IMR-90 (cell line): ENCODE measurements at places on chromosomes 3 and 15.
A peak's percentile ranks its signal among the peaks of the same experiment; 100 is the strongest.

GRCh38 chr15:29130476-29130875 is 139.1 kb downstream of the NSMCE3 start:
- peaks cover 36% of the 10 kb centered on the region for H3K27me3 ChIP-seq
- no peaks in the 10 kb centered on the region for H3K36me3 ChIP-seq
- H3K4me3 ChIP-seq, result no peak overlapping the region
- no peak for DNase-seq

GRCh38 chr15:86854176-86854575 is 774.5 kb downstream of the AGBL1 start:
- no peaks in the 10 kb centered on the region for H3K36me3 ChIP-seq
- no peak overlapping the region for H3K4me3 ChIP-seq
- DNase-seq, result no peak
- no peaks in the 10 kb centered on the region for H3K4me1 ChIP-seq
- no peaks in the 10 kb centered on the region for H3K27me3 ChIP-seq

GRCh38 chr3:189641776-189642175 is 10.6 kb downstream of the TP63 start:
- H3K4me3 ChIP-seq, result no peak overlapping the region
- H3K36me3 ChIP-seq, result no peaks in the 10 kb centered on the region
- H3K27ac ChIP-seq, result no peak overlapping the region
- peaks cover 1% of the 10 kb centered on the region; the same call in 1 of the 2 replicates for H3K27me3 ChIP-seq
- no peaks in the 10 kb centered on the region for H3K4me1 ChIP-seq

DNA sequence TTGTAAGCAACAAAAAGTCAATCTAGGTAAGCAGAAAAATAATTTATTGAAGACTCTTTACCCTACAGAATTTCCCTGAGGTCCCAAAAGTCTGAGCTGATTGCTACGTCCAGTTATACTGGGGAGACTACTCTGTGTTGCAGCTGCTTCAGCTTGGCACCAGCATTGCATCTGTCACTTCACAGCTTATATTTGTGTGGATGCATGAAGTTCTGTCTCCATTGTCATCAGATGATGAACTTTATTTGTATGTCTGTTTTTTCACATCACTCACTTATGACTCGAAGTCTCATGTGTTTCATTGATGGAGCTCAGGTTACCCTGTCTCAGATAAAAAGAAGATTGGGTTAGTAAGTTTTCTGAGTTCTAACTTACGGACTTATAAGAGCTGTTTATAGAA is 75.3 kb upstream of the LRRFIP2 start:
- no peaks in the 10 kb centered on the region for H3K27me3 ChIP-seq
- H3K4me1 ChIP-seq, result peaks cover 17% of the 10 kb centered on the region
- H3K27ac ChIP-seq, result no peak overlapping the region
- no peak overlapping the region for H3K4me3 ChIP-seq
- DNase-seq, result peak; percentile 13

DNA sequence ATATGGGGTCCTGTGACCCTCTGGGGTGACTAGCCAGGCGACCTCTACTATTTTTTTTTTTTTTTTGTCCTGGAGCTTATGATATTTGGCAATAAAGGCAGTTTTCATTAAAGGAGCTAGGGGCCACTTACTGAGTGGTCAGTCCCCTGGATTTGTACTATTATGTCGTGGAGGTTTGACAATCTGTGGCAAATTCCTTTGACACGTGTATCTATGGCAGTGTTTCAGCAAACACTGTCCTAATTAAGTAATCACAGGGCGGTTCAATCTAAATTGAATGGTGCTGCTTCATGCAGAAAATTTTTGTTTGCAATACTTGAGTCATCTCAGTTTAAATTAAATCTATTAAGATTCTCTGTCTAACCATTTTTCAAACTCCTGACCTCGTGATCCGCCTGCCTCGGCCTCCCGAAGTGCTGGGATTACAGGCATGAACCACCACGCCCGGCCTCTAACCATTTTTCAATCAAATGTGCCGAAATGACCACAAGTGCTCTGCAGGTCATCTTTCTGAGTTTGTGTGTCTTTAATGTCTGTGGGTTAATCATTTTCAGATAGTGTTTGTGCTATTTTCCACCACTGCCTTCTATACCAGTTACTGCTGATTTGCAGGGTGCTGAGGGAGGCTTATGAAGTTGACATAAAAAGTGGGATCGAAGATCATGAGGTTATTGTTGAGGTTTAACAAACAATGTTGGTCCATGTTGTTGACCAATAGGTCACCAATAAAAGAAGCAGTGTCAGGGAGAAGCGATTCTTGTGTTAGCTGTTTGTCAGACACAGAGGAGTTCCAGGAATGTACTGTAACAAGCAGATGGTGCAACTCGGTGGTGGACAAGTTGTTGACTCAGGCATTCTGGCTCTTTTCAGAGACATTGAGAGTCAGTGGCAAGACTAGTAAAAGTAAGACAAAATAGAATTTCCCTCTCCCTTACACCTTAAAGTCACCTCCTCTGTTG is 18.6 kb upstream of the SLC2A2 start:
- H3K4me1 ChIP-seq, result peaks cover 3% of the 10 kb centered on the region; the same call in 1 of the 2 replicates
- H3K27ac ChIP-seq, result no peak overlapping the region
- H3K36me3 ChIP-seq, result no peaks in the 10 kb centered on the region
- no peaks in the 10 kb centered on the region for H3K27me3 ChIP-seq
- no peak overlapping the region for H3K4me3 ChIP-seq
- peak; percentile 80 for DNase-seq

DNA sequence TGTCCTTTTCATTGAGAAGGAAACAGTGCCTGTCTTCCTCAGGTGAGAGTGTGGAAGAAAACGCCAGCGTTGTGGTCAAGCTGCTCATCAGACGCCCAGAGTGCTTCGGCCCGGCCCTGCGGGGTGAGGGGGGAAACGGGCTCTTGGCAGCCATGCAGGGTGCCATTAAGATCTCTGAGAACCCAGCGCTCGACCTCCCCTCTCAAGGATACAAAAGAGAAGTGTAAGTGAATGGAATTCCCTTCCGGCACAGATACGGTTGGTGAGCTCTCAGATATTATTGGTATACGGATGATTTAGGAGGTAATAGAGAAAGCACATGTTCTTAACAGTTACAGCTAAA is 245.7 kb upstream of the CHRM5 start:
- H3K36me3 ChIP-seq, result no peaks in the 10 kb centered on the region
- no peaks in the 10 kb centered on the region; the same call in 1 of the 2 replicates for H3K27me3 ChIP-seq
- no peak overlapping the region for H3K27ac ChIP-seq

DNA sequence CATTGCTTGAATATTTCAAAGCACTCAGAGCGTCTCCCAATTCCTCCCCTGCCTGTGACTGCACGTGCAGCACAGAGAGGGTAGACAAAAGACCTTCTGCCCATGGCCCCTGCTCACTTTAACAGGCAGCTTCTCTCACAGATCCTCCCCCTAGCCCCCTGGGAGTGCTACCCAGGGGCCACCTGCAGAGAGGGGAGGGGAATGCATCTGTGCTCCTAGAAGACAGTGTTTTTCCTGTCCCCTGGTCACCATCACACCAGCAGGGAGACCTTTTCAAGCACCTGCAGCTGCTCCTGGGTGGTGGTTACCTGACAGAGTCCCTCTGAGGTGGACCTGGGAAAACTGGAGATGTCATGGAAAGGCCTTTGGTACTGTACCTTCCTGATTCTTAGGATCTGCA is 56.7 kb upstream of the PRR23C start:
- no peaks in the 10 kb centered on the region for H3K4me1 ChIP-seq
- H3K27ac ChIP-seq, result no peak overlapping the region
- no peaks in the 10 kb centered on the region for H3K36me3 ChIP-seq
- no peak for DNase-seq
- H3K4me3 ChIP-seq, result no peak overlapping the region
- H3K27me3 ChIP-seq, result peaks cover 16% of the 10 kb centered on the region

- H3K27ac ChIP-seq, result no peak overlapping the region
- H3K4me3 ChIP-seq, result no peak overlapping the region
- peak; percentile 34 for DNase-seq
- no peaks in the 10 kb centered on the region for H3K36me3 ChIP-seq
These were observed 64.8 kb upstream of the PCSK6 start for GRCh38 chr15:101554115-101554915.

- no peak overlapping the region for H3K4me3 ChIP-seq
- H3K27ac ChIP-seq, result no peak overlapping the region
- no peaks in the 10 kb centered on the region for H3K4me1 ChIP-seq
- no peaks in the 10 kb centered on the region for H3K36me3 ChIP-seq
- DNase-seq, result no peak
These were observed 9.9 kb upstream of the ARIH1 start for GRCh38 chr15:72464251-72464650.

DNA sequence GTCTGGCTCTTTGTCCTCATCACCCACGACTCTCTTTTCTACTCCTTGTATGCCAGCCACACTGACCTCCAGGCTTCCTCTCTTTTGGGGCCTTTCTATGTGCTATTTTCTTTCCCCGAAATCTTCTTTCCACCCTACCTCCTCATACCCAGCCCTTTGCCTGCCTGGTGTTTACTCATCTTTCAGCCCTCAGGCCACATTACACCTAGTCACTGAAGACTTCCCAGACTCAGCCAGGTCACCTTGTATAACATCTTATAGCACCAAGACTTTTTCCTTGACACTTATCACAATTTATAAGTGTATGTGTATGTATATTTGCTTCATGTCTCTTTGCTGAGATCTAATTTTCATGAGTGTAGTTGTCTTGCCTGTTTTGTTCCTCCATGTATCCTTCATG is 396.4 kb downstream of the NLGN1 start:
- no peaks in the 10 kb centered on the region for H3K27me3 ChIP-seq
- no peak overlapping the region for H3K27ac ChIP-seq
- H3K4me3 ChIP-seq, result no peak overlapping the region
- H3K36me3 ChIP-seq, result no peaks in the 10 kb centered on the region
- H3K4me1 ChIP-seq, result no peaks in the 10 kb centered on the region

GRCh38 chr3:4670352-4670751 is 177.2 kb downstream of the ITPR1 start:
- H3K27me3 ChIP-seq, result no peaks in the 10 kb centered on the region
- peaks cover 7% of the 10 kb centered on the region for H3K36me3 ChIP-seq
- H3K27ac ChIP-seq, result no peak overlapping the region
- H3K4me3 ChIP-seq, result no peak overlapping the region
- no peak for DNase-seq
- no peaks in the 10 kb centered on the region for H3K4me1 ChIP-seq

GRCh38 chr15:48414015-48414414 is 82.8 kb downstream of the DUT start:
- peaks cover 5% of the 10 kb centered on the region for H3K4me1 ChIP-seq
- H3K4me3 ChIP-seq, result no peak overlapping the region
- H3K27me3 ChIP-seq, result no peaks in the 10 kb centered on the region
- H3K27ac ChIP-seq, result peak overlapping the region; percentile 14; the same call in 1 of the 2 replicates
- H3K36me3 ChIP-seq, result peaks cover 46% of the 10 kb centered on the region

DNA sequence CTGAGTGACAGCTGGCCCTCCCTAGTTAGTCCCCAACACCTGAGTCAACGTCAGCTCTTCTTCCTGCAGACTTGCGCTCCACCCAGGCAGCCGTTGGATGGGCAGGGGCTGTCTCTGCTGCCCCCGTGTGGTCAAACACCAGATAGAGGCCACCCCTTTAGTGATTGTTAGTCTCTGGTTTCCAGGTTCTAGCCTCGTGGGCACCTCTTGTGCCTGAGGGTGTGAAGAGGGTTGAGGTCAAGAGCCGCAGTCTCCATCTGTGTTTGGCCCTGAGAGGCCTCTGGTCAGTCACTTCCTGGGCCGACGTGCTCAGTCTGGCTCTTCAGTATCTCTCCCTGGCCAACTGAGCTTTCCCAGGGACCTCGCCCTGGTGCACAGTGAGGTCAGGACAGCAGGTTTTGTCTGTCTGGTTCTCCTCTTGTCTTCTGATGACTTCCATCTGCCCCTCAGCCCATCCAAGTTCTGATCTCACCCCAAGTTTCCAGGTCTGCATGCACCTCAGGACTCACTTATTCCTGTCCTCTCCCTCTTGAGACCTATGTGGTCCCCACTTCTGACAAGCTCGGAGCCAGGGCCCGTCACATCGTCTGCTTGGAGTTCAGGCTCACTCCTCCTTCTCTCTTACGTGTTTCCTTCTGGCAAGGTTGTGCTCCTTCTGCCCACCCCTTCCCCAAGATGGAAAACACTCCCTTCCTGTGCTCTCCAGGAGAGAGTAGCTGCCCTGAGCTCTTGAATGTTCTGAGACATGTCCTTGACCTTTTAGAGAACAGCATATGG is 20.9 kb downstream of the CD276 start:
- peak; percentile 28 for DNase-seq
- no peaks in the 10 kb centered on the region for H3K4me1 ChIP-seq
- no peak overlapping the region for H3K4me3 ChIP-seq
- H3K27me3 ChIP-seq, result no peaks in the 10 kb centered on the region

DNA sequence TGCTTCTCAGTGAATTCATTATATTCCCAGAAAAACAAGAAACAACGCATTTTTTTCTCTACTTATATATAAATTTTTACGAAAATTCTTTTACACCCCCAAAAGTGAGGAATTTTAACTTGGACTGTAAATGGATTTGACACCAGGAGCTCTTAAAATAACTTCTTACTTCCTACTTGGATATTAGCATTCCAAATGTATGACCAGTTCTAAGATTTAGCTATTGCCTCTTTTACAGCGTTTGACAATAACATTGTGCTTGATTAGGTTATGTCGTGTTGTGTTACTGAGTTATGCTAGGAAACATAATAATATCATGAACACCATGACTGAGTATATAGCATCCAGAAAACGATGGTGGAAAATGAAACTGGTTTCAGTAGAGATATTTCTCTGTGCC is 177.0 kb downstream of the CNTN6 start:
- no peaks in the 10 kb centered on the region for H3K27me3 ChIP-seq
- no peaks in the 10 kb centered on the region for H3K36me3 ChIP-seq
- no peak overlapping the region for H3K4me3 ChIP-seq
- no peak overlapping the region for H3K27ac ChIP-seq

DNA sequence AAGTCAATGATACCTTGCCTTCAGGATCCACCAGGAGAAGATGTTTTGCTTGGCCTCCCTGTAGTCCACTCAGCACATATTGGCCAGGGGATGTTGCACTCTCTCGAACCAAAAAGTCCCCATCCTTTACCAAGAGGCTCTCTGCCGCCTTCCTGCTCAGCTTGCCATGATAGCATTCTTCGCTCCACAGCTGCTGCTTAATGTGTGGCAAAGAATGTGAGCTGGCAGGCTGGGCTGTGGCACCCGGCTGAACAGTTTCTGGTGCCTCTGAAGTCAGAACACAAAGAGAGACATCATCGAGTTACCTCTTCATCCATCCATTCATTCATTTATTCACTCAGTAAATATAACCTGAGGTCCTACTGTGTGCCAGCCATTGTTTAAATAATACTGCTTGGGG is 23.9 kb upstream of the CEP152 start:
- H3K4me1 ChIP-seq, result no peaks in the 10 kb centered on the region
- peaks cover 4% of the 10 kb centered on the region for H3K36me3 ChIP-seq
- no peak overlapping the region for H3K4me3 ChIP-seq
- no peaks in the 10 kb centered on the region for H3K27me3 ChIP-seq
- no peak for DNase-seq
- no peak overlapping the region for H3K27ac ChIP-seq

- no peak overlapping the region for H3K27ac ChIP-seq
- peak; percentile 37 for DNase-seq
- H3K36me3 ChIP-seq, result no peaks in the 10 kb centered on the region
These were observed 134.3 kb downstream of the GADL1 start for GRCh38 chr3:30760040-30760695.

DNA sequence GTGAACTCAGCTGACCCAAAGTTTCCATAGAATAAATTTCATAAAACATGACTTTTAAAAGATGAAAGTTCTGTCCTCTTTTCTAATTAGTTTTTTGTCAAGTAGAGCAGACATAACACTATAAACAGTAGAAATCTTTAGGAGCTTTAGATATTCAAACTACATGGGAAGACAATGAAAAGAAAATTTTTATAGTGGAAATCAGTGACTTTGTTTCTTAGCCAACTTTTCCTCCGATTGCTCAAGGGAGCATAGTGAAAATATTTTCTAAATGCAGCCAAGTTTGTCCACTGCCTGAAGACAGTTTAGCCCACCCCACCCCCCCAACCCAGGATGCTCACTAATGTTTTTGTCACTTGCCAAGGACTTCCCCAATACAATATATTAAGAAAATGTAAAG is 114.9 kb downstream of the PLD1 start:
- no peaks in the 10 kb centered on the region for H3K27me3 ChIP-seq
- H3K36me3 ChIP-seq, result peaks cover 3% of the 10 kb centered on the region
- DNase-seq, result no peak
- H3K4me3 ChIP-seq, result no peak overlapping the region
- H3K4me1 ChIP-seq, result 0 out of 2 replicates have a peak, but pooled peaks cover 1% of the 10 kb centered on the region
- no peak overlapping the region for H3K27ac ChIP-seq
